Kidney (tissue), 22 donors: ENCODE measurements at places on chromosomes 2 and 18. TPM values are rescaled to one million over a fixed set of nuclear protein-coding genes. Genes with fewer than 3 reads are reported as not detected.

Gene LYPD1
- total RNA-seq = 11.1 TPM

Gene PRSS56
- not detected for total RNA-seq

Gene DES
- total RNA-seq = 74.2 TPM

Gene HRH4
- total RNA-seq = not detected

Gene STEAP3
- 25.4 TPM for total RNA-seq

Gene UCN
- total RNA-seq = 1.4 TPM

Gene RELCH
- total RNA-seq = 39.0 TPM

Gene IL36G
- not detected for total RNA-seq

Gene AOX1
- 38.6 TPM for total RNA-seq

Gene TTN
- total RNA-seq = 3.6 TPM

Gene GBX2
- not detected for total RNA-seq

Gene HS6ST1
- total RNA-seq = 73.9 TPM
